ENCODE measurements at places on chromosomes 6 and 20.
A peak's percentile ranks its signal among the peaks of the same experiment; 100 is the strongest.

GRCh38 chr20:20836836-20837235 is 124.4 kb upstream of the RALGAPA2 start:
- DNase-seq = no peak

- DNase-seq = no peak
These were observed 5.4 kb downstream of the EPM2A start for GRCh38 chr6:145729887-145730286.

- no peak for DNase-seq
These were observed 55.5 kb downstream of the ARID1B start for GRCh38 chr6:156832669-156833068.

DNA sequence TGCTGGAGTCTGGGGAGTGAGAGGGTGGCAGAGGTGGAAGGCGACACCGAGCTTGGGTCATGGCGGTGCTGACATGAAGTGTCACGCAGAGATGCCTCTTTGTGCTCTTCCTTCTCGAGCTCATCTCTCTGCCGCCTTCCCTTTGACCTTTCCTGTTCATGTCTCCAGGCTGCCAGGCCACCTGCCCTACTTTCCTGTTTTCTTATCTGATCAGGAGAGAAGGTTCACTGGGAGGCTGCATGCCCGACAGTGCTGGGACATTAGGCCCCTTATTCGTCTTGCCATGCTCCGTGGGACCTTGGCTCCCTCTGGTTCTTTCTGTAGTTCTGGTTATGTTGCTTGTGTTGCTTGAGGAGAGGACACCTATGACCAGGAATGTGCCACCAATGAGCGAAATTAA is 33.2 kb downstream of the CST8 start:
- DNase-seq = no peak

DNA sequence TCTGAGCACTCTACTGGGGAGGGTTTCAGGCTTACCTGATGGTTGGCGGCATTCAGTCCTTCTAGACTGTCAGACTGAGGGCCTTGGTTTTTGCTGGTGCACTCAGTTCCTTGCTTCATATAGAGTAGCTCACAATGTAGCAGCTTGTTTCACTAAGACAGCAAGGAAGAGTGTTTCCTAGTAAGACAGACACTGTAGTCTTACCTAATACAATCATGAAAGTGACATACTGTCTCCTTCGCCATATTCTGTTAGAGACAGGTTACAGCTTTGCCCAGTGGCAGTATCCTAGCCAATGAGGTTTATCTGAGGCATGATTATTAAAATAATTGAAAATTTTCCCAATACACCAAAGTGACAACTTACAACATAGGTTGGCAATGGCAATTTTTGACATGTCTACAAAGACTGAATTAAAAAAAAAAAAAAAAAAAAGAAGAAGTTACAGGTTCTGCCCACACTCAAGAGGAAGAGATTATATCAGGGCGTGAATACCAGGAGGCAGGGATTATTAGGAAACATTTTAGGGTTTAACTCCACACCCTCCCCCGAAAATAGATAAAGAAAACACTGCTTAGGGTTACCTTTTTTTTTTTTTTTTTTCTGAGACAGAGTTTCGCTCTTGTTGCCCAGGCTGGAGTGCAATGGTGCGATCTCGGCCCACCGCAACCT is 66.8 kb downstream of the SCAND1 start:
- DNase-seq = no peak

GRCh38 chr6:32432050-32432450 is 7.6 kb upstream of the HLA-DRA start:
- peak; percentile 66 for DNase-seq

GRCh38 chr20:22407237-22408193 is 176.9 kb downstream of the FOXA2 start:
- no peak for DNase-seq

- no peak for DNase-seq
These were observed 84.0 kb downstream of the HFE start for GRCh38 chr6:26170951-26171841.

DNA sequence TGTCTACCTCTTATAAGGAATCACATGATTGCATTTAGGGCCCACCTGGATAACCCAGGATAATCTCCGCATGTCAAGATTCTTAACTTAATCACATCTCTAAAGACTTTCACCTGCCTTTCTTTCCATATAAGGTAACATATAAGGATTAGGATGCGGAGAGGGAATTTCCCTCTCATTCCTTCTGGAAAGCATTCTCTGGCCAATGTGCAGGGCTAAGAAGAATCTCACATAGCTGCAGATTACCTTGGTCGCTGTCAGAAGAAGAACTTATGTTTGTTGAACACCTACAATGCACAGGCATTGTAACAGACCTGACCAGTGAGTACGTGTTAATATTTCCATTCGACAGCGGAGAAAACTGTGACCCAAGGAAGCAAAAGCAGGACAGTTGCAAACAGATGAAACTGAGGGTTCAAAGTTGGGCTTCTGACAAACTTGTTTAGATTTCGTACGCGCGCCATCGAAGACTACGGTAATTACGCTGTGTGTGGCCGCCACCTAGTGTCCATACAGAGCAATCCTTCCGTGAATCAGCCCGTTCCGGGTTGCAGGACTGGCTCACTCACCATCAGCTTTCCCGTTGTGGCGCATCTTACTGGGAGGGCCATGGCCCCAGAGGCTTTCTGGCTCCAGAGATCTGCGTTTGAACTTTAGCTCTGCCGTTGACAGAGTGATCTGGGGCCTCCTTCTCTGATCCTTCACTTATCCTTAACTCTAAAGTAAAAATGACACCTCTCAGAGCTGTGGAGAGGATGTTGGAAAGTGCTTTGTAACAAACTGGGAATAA is 9.5 kb downstream of the C20orf202 start:
- DNase-seq = peak; percentile 38

DNA sequence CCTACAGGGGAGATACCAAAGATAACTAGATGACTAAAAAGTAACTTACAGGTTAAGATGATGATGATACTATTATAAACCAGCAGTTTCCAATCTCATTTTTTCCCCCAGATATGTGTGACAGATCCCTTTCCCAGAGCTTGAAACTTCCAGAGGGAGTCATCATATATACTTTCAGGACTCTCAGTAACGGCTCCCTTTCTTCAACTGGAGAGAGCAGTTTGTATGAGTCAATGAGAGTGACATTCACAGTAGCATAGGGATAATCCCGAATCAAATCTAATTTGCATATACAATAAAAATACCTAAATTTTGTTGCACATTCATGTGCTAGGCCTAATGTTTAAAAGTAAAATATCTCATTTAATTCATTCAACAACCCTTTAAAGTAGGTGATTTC is 29.7 kb downstream of the IGF2R start:
- no peak for DNase-seq

DNA sequence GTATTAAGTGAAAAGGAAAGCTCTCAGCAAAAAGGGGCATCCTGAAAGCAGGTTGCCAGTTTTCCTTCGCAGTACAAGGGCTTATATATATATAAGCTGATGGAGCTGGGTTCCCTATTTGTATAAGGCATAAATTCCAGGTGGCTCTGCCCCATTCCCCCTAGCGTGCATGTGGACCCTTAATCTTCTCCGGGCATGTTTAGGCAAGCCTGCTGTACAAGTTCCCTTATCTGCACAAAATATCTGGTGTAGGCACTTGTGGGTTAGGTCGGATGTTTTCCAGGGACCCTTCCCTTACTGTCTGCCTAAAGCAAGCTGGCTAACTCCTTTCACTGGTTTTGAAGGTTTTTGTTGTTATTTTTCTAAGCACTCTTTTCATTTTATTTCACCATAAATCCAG is 140.7 kb downstream of the FUT9 start:
- no peak for DNase-seq

GRCh38 chr20:59448851-59449444 is 148.5 kb downstream of the EDN3 start:
- DNase-seq = no peak

- no peak for DNase-seq
These were observed 40.5 kb downstream of the HLA-F start for GRCh38 chr6:29763491-29764289.

- no peak for DNase-seq
These were observed 59.7 kb downstream of the GRIK2 start for GRCh38 chr6:101453221-101453620.

GRCh38 chr20:9306521-9306920 is 207.9 kb upstream of the LAMP5 start:
- no peak for DNase-seq

GRCh38 chr6:8215631-8216030 is 113.3 kb upstream of the EEF1E1 start:
- no peak for DNase-seq

GRCh38 chr6:48610846-48611245 is 499.8 kb upstream of the PTCHD4 start:
- DNase-seq = no peak

DNA sequence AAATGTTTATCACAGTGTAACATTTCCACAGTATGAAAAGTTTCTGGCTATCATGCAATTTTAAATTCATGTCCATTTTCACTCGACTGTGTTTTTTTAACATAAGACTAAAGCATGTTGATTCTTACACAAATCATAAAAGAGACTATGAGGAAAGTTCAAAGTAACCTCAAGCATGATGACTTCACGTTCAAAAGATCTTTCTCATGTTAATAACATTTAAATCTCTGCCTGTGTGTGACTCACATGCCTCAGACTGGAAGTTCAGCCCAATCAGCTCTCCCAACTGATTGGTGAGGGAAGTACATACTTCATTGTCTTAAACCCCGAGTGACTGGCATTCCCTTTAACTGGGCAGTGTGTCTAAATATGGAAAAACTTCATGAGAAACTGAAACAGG is 37.4 kb downstream of the ATXN1 start:
- no peak for DNase-seq

- no peak for DNase-seq
These were observed 2.9 kb upstream of the HLA-DOB start for GRCh38 chr6:32819729-32820128.

- no peak for DNase-seq
These were observed 26.2 kb upstream of the E2F3 start for GRCh38 chr6:20375436-20375835.

DNA sequence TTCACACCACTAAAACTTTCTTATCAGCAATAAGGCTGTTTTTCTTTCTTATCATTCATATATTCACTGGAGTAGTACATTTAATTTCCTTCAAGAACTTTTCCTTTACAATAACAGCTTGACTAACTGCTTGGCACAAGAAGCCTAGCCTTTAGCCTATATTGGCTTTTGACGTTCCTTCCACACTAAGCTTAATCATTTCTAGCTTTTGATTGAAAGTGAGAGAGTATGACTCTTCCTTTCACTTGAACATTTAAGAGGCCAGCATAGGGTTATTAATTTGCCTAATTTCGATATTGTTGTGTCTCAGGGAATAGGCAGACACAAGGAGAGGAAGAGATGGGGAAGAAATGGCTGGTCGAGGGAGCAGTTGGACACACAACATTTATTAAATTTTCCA is 23.6 kb downstream of the THEMIS start:
- DNase-seq = no peak

GRCh38 chr6:56638760-56639159 is 3.9 kb downstream of the DST start:
- DNase-seq = no peak

GRCh38 chr6:71478834-71479541 is 190.4 kb downstream of the OGFRL1 start:
- DNase-seq = no peak

DNA sequence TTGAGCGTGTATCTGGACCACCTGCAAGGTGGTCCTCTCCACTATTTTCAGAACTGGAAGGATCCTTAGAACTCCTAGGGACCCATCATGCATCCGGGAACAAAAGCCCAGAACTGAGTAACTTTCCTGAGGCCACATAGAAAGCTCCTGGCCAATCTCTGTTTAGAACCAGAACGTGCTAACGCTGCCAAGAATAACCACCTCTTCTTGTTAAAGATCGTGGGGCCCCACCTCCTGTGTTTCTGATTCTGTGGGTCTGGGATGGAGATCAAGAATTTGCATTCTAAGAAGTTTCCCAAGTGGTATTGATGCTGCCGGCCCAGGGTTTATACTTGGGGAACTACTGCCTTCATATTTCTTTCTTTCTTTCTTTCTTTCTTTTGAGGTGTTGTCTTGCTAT is 13.3 kb downstream of the CD40 start:
- no peak for DNase-seq

DNA sequence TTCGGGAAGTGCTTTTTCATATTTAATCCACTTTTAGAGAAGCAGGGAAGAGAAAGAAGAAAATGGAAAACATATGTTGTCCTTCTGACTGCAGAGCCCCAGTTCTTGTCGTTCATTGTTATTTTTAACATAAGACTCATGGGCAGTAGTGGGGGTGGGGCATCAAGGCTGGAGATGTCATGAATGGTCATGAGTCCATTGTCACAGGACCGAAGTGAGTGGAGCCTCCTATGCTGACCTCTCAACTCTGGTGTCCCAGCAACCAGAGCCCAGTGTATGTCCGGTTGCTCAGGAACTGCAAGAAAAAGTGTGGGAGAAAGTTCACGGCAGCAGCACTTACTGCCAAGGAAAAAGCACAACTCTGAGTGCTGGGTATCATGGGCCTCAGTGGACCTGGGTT is 108.6 kb downstream of the BANF2 start:
- no peak for DNase-seq

DNA sequence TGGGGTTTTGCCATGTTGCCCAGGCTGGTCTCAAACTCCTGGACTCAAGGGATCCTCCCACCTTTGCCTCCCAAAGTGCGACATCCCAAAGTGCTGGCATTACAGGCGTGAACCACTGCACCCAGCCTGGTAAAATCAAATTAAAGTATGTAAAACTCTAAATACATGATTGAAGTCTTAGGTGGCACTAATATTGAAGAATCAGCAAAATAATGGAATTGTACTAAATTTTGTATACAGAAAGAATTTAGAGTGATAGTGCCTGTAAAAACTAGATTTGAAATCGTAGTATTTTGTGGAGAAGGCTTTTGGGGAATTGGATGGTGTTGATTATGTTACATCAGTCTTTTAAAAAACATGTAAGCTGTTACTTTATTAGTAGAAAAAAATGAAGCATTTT is 10.0 kb upstream of the PRDM1 start:
- no peak for DNase-seq

GRCh38 chr20:41139227-41140093 is 2.1 kb downstream of the PLCG1 start:
- peak; percentile 33 for DNase-seq

DNA sequence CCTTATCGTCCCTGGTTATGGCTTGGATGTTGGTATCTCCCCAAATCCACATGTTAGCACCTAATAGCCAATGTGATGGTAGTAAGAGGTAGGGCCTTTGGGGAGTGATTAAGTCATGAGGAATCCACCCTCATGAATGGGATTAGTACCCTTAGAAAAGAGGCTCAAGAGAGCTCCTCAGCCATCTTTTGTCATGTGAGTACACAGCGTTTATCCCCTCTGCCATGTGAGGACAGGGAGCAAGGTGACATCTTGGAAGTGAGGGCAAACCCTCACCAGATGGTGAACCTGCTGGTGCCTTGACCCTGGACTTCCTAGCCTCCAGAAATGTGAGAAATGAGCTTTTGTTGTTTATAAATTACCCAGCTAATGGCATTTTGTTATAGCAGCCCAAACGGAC is 16.1 kb upstream of the SIRPB2 start:
- no peak for DNase-seq

DNA sequence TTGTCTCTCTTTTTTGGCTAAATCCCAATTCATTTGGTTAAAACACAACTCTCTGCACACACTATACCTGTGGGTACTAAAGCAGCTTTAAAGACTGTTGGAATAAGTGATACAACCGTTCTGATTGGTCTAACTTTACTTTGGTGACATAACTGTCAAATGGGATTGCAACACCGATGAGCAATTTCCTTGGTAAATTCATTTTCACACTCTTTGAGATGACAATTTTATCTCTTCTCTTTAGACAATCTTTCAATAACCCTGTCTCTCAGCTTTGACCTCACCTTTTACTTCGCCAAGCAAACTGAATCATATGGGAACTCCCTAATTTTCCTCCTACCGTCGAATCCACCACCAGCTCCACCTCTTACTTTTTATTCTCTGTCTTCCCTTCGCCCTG is 60.8 kb downstream of the ECT2L start:
- DNase-seq = no peak

GRCh38 chr6:45415788-45416518 is 38.2 kb upstream of the SUPT3H start:
- DNase-seq = no peak
